ENCODE measurements at places on chromosomes 2 and 18.

DNA sequence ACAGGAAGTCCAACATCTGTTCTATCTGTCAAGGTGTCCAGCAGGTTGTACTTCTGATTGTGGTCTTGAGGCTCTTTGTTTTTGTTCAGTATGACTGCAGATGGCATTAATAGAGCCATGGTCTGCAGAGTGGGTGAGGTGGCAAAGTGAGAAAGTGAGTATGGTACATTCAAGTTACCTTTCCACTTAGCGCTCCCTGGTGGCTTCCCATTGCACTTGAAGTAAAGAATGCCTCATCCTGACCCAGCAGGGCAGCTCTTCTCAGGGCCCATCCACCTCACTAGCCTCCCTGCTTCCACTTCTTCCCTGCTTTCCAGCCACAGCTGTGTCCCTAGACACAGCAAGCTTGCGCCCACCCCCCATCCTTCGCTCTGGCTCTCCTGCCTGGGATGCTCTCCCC lies 148.0 kb upstream of the ALPP start:
- DNase-seq = no peak

- no peak for DNase-seq
These were observed 170.0 kb downstream of the CERS6 start for GRCh38 chr2:168626096-168626495.

DNA sequence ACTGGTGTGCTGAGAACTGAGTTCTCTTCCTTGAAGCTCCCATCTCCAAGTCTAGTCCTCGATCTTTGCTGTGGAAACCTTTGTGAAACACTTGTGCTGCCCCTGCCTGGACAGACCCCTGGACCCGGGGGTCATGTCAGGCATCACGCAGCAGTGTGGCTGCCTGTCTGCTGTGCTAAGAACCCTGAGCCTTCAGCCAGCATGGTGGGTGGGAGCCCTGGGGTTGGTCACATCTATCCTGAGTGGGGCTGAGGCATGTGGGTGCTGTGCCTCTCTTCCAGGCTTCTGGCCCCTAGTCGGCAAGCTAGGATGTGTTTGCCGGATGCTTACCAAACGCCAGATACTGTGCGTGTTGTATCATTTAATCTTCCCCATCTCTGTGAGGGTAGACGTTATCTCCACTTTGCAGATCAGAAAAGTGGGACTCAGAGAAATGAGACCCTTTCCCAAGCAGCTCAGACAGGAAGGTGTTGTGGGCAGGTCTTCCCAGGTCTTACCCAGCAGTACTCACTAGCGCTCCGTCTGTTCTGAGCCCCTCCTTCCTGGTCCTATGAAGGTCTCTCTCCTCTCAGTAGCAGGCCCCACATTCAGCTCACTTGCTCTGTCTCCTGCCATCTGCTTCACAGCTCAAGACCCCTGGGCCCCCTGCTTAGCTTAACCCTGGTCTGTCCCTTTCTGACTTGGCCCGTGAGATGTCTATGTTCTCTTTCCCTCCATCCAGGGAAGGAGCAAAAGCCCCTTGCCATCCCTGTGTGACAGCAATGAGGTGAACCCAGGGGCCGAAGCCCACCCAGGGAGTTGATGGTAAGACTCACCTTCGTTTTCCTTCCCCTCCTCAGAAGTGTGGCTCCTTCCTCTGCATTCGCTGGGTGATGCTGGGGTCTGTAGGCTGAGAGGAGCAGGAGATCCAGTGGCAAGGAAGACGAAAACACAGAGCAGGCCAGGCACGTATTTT lies 242.8 kb downstream of the FAM210A start:
- DNase-seq = no peak

- no peak for DNase-seq
These were observed 927.3 kb upstream of the ACVR2A start for GRCh38 chr2:146917431-146918042.

DNA sequence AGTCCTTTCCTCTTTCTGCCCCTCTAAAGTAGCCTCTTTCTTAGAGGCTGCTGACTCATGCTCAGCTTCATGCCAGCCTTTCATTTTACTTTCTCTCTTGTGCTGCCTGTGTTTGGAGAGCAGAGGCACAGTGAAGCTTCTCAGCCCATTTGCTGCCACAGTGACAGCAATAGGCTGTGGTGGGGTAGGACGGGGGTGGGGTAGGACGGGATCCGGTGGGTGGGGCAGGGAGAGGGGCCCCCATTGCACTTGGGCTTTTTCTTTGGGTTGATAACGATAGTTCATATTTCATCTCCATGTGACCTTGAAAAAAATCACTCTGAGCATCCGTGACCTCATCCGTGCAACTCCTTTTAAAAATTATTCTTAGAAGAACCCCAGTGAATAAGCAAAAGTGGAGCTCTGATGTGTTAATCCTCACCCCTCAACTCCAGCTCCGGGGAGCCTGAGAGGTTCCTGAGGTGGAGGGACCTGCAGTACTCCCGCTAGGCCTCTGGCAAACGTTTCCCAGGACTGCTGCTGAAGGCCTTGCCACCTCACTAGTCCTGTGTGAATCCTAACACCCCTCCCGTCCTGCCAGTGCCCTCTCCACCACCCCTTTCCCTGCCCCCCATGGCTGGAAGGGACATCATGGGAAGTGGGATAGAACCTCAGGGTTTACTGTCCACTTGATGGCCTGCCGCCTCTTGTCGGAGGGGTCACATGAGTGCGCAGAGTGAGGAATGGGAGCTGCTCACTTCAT lies 70.8 kb downstream of the INPP4A start:
- DNase-seq = no peak

DNA sequence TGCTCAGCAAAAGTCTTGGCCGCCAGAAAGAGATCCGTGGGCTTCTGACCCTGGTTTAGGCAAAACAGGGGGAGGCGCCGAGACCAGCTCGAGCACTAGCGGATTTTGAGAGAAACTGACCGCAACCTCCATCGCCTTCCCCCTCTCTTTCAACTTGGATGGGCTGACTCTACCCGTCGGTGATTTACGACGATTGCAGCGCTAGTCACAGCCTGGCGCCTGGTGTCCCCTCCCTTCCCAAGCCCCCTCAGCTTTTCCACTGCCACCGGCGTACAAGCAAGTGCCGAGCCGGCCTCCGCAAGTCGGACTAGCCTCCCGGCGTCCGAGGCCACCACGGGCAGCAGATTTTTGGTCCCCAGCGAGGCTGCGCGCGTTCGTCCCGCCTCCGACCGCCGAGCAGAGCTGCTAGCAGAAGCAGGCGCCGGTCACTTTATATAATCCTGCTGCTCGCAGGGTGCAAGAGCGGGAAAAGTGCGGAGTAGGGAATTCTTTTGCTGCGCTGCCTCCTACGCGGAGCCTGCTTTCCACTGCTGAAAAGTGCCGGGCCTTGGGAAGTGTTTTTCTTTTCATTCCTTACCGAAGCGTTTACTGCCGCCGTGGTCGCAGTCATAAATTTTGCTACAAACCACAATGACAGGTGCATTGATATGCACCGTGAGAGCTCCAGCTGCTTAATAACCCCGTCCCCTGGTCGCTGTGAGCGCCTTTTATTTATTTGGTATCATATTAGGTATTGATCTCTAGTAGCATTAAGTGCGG lies 7.7 kb downstream of the HOXD3 start:
- no peak for DNase-seq

GRCh38 chr18:74683573-74683972 lies 85.9 kb downstream of the ZNF407 start:
- no peak for DNase-seq

DNA sequence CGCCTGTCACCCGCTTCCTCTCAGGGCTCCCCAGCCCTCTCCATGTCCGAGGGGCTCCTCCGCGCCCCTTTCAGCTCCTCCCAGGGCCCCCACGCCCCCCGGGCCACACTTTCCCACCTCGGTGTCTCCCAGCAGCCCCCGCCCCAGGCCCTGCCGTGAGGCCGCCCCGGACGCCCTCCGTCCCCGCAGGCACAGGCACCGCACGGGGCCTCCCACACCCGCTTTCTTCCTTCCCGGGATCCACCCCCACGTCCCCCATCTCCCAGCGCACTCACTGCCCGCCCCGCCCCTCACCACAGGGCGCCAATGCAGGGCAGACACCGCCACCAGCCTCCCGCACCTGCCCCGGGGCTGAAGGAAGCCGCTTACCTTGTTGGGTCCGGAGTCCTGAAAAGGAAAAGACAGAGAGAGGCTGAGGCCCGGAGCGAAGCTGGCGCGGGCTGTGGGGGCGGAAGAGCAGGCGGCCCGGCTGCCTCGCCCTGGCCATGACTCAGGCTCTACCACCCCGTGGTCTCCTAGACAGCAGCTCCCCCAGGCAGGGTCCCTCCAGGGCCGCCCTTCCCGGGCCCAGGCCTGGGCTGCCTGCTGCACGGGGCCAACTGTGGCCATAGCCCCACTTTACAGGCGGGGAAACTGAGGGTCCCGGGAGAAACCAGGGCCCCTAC lies 37.7 kb downstream of the KIF1A start:
- no peak for DNase-seq

DNA sequence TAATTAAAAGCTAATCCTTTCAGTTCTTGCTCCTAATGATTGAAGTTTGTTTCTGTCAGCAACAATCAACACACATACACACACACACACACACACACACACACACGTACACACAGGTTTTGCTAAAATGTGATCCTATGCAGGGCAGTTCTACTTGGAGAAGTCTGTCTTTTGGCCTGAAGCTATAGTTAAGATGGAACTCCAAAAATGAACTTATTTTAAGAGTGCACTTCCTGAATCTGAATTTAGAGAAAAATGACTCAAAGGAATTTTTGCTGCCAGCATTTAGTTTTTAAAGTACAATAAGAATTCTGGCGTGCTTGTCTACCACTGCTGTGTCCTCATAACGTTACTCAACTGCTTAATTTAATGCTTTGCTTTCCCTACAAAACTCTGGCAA lies 6.6 kb downstream of the GALNT5 start:
- no peak for DNase-seq

- no peak for DNase-seq
These were observed 20.2 kb upstream of the STK17B start for GRCh38 chr2:196191541-196191940.

- DNase-seq = no peak
These were observed 57.9 kb downstream of the FAM171B start for GRCh38 chr2:186751790-186752189.

DNA sequence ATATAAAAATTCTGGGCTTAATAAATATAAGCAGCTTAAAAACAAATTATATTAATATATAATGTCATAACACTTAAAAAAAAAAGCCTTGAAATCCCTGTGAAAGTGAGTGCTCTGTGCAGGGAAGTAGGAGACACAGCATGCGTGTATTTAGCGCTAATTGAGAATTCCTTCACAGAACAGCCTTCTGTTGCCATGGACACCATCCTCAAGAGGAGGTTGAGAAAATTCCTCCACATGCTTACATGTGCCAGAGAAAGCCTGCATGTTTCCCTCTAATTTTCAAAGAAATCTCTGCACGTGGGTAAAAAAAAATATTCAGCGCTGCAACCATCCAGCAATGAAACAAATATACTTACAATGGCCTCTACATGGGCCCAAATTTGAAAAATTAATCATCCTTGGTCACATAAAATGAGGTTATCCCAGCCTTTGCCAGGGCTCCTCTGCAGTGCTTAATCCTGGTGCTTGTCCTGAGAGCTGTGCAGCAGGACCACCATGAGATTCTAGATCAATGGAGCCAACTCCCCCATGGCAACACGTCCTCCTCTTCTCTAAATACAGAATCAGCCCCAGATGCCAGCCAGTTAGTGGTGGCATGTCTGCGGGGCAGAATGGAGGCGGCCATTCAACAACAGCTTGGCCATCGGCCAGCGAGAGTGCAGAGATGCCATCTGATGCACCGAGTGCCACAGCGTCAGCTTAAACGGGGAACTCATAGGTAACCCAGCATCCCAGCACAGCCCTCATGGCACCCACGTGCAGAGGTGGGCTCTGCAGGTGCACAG lies 228.0 kb downstream of the MYT1L start:
- DNase-seq = no peak

DNA sequence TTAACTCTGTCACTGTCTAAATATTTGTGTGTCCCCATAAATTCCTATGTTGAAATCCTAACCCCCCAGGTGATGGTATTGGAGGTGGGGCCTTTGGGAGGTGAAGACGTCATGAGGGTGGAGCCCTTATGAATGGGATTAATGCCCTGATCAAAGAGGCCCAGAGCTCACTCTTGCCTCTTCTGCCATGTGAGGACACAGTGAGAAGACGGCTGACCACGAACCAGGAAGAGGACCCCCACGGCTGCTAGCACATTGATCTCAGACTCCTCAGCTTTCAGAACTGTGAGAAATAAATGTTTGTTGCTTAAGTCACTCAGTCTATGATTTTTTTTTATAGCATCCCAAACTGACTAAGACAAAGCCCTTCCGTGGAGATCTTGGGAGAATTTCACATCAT lies 71.2 kb downstream of the BCL2L11 start:
- no peak for DNase-seq

GRCh38 chr2:113861740-113862139 lies 28.1 kb upstream of the ACTR3 start:
- DNase-seq = no peak

DNA sequence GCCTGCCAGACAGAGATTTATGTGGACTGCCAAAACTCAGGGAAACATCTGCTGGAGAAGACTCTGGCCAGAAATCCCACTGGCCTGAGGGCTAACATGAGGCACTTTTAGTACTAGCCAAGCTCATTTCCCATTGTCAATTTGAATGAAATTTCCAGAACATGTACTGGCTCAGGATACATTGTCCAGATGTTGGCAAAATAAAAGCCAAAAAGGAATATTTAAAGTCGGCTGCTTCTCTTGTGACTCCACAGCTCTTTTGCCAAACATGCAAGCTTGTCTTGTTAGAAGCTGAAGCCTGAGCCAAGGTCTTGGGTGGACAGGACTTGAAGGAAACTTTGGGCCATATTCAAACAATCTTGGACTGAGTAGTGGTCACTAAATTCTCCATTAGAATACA lies 215.5 kb downstream of the NCKAP5 start:
- no peak for DNase-seq

DNA sequence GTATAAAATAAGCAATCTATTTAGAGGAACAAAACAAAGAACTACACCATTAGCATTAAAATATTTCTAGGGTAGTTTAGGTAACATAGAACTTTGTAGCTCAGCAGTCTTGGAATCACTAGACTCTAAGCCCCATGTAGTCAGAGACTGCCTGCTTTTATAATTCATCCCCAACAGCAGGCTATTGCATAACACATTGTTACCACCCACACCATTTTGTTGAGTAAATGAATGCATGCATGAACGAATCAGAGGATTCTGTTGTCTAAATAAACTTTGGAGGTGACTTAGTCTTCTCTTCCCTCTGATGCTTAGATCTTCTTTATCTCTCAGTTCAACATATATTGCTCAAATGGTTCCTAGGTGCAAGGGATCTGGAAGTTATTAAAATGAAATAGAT lies 167.6 kb upstream of the TNP1 start:
- no peak for DNase-seq

GRCh38 chr2:240568678-240569522 lies 616 bp downstream of the RNPEPL1 start:
- no peak for DNase-seq

Data from brain pericyte (primary cell).